ENCODE measurements at places on chromosomes 6 and 20. TPM values are rescaled to one million over a fixed set of nuclear protein-coding genes. Genes with fewer than 3 reads are reported as not detected.
A peak's percentile ranks its signal among the peaks of the same experiment; 100 is the strongest.

DNA sequence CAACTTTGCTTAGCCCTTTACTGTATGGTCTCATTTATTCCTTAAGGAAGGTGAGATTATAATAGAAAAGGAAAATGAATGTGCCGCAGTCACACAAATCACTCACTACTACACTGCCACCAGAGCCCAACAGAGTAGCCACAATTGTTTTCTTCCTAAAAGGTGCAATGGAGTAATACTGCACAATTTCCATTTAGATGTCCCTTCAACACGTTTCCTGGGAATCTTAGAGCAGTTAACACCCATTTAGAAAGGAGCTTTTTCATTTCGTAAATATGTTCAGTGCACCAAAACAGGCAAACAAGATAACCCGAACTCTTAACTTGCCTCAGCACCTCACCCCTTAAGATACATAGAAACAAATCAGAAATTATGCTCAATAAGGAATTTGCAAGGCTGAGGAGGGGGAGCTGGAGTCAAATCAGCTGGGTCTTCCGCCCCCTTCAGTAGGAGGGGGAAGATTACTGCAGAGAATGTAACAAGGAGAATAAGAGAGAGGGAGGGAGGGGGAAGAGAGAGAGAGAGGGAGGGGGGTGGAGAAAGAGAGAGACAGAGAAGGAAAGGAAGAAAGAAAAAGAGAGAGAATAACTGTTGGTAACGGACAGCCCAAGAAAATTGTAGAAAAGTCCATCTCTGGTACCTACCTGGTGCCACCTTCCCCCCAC is 155.5 kb downstream of the BCAS1 start:
- no peak for DNase-seq

MUC21 gene
- total RNA-seq = not detected

DNA sequence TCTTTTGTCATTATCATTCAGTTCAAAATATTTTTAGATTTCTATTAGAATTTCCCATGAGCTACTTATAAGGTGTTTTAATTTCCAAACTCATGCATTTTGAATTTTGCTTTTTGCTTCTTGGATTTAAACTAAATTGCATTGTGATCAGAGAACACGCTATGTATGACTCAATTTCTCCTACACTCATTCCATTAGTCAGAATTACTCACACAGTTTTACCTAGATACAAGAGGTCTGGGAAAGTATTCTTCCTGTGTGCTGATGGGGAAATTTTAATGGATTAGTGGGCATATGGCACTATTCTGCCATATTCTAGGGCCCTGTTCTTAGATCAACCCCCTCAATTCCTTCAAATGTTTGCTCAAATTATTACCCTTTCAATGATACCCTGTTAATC is 49.9 kb upstream of the BMP5 start:
- DNase-seq = peak; percentile 70

GRCh38 chr20:63937596-63937995 is 18.6 kb downstream of the UCKL1 start:
- no peak for DNase-seq

GRCh38 chr6:80165143-80165542 is 58.7 kb downstream of the BCKDHB start:
- DNase-seq = no peak

- DNase-seq = no peak
These were observed 25.8 kb upstream of the RNGTT start for GRCh38 chr6:88989215-88989614.

RHAG gene
- not detected for total RNA-seq

EPPIN gene
- total RNA-seq = not detected

NKAIN2 gene
- total RNA-seq = not detected

DNA sequence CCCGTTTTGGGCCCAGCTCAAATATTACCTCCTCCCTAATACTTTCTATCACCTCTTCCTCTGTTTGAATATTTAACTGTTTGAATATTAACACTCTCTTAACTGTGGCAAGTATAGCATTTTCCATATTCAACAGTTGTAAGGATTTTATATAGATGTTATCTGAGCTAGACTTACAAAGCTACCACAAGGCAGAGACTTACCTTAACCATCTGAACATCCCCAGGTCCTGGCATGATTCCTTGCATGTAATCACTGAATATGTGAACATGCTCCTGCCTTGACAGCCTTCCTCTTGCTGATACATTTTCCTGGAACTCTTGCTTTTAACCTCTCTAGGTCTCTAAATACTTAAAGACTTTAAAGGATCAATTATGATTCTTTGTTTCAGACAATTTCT is 182.4 kb downstream of the MCHR2 start:
- DNase-seq = no peak

GRCh38 chr6:160507420-160507819 is 156.7 kb downstream of the LPA start:
- DNase-seq = no peak

- DNase-seq = no peak
These were observed 130.8 kb downstream of the TPBG start for GRCh38 chr6:82494367-82494766.

Data from kidney epithelial cell (primary cell).